ENCODE measurements at places on chromosomes 16 and 17.

- DNase-seq, result no peak
These were observed 7.8 kb downstream of the PIGS start for GRCh38 chr17:28563475-28563874.

DNA sequence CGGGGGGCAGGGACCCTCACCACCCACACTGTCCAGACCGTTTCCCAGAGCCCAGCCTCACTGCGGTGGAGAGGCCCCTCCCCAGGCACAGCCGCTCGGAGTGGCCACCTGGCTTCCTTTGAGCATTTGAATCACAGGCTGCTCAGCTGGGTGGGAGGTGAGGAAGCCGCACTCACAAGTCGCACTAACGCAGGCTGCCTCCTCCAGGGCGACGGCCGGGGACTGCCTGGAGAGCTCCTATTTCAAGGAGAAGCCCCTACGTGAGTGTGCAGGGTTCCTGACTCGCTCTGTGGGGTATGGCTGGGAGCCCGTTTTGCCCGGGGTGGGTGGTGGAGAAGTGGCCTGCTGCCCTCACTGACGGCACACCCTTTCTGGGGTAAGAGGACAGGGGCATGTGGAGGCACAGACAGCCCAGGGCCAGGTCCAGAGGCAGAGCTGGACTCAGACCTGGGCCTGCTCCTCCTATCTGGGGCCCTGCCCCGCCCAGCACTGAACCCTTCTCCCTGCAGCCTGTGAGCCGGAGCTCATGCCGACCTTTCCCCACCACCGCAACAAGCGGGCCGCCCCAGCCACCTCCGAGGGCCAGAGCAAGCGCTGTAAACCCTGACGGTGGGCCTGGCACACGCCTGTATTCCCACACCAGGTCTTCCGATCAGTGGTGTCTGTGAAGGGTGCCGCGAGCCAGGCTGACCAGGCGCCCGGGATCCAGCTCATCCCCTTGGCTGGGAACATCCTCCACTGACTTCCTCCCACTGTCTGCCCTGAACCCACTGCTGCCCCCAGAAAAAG, 6.2 kb downstream of the SPATA2L start:
- DNase-seq, result no peak

GRCh38 chr17:78232859-78233173, 1.4 kb downstream of the TMEM235 start:
- DNase-seq, result no peak

DNA sequence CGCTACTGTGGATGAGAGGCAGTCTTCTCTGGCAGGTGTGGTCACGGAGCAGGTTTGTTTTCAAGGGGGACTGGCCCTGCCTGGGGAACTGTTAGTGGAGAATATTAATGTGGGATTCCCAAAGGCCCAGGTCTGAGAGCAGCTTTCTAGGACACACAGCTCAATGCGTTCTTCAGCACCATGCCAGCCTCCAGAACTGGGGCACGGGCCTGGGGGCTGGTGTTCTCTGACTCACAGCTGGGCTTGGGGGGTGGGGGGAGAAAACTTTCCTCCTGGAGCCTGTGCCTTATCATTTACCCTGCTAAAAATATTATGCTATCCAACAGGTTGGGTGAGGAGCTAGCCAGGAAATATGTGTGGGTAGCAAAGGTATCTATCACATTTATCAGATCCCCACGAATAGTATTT, 13.5 kb upstream of the LHX1 start:
- DNase-seq, result no peak

GRCh38 chr16:79163691-79164387, 436.7 kb downstream of the MAF start:
- no peak for DNase-seq

- no peak for DNase-seq
These were observed 5.4 kb upstream of the CLDN9 start for GRCh38 chr16:3007059-3007956.

- no peak for DNase-seq
These were observed 60.1 kb upstream of the WSB1 start for GRCh38 chr17:27233776-27234175.

GRCh38 chr16:87569601-87570571, 32.4 kb upstream of the JPH3 start:
- no peak for DNase-seq

DNA sequence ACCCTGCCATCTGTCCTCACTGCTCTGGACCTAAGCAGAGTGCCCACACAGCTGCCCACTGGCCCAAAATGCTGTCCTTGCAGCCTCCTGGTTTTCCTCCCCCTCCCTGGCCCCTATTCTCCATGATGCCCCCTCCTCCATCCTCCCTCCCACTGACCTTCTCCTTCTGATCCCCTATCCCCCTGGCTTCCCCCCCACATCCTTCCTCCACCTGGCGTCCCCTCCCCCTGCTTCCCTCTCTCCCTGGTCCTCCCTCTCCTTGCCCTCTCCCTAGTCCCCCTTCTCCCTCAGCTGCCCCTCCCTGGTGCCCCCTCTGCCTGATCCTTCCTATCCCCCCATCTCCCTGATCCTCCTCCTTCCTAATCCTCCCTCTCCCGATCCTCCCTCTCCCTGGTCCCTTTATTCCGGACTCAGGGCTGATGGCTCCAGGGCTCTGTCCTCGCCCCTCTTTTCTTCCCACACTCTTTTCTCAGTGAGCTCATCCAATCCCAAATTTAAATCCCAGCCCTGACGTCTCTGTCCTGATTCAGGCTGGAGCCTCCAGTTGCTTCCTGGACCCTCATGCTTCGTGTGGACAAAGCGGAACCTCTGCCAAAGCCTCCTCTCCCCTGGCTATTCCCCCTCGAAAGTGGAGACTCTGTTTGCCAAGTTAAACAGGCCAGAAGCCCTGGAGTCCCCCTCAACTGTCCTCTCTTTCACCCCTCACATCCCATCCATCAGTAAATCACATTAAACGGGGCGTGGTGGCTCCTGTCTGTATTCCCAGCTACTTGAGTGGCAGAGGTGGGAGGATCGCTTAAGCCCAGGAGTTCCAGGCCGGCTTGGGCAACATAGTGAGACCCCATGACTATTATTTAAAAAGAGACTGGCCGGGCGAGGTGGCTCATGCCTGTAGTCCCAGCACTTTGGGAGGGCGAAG, 18.1 kb upstream of the RHBDF2 start:
- no peak for DNase-seq

DNA sequence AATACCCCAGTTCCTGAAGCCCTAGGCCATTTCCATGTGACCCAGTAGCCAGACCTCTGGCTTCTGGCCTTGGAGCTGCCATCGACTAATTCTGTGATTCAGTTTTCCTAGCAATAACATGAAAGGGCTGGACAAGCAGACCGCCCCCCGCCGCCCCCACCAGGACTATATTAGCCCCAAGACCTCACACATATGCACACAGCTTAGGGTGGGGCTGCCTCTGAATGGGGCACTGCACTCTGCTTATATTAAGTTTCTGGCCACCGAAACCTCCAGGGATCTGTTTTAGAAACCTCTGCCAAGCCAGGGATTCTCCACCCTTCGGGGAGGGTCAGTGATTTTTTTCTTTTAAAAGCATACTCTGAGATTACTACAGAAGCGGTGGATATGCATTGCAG, 2.3 kb downstream of the RAB11FIP4 start:
- DNase-seq, result no peak

- no peak for DNase-seq
These were observed 276.7 kb downstream of the FTO start for GRCh38 chr16:53980675-53981074.

DNA sequence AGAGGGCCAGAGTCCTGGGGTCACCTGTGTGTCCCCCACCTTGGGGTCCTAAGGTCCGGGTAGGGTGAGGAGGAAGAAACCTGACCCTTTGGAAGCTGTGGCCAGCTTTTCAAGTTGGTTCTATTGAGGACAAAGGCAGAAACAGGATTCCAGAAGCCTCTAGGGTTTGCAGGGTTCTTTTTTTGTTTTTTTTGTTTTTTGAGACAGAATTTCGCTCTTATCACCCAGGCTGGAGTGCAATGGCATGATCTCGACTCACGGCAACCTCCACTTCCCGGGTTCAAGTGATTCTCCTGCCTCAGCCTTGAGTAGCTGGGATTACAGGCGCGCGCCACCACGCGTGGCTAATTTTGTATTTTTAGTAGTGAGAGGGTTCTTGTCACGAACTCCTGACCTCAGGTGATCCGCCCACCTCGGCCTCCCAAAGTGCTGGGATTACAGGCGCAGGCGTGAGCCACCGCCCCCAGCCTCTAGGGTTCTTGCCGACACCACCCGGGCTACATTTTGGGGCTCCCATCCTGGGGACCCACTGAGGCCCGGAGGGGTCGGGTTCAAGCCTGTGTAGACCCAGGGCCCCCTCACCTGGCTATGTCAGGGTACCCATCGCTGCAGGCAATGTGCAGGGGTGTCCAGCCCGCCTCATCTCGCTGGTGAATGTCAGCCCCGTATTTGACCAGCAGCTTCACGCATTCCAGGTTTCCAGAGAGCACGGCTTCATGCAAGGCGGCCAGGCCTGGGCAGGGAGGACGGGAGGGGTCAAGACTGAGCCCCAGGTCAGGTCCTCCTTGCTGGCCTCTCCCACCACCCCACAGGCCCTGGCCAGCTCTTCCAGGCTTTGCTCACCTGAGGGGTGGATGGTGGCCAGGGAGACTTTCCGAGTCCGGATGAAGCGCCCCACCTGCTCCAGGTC, 674 bp downstream of the PPP1R27 start:
- no peak for DNase-seq

- DNase-seq, result no peak
These were observed 35.3 kb upstream of the YPEL2 start for GRCh38 chr17:59296190-59296589.

DNA sequence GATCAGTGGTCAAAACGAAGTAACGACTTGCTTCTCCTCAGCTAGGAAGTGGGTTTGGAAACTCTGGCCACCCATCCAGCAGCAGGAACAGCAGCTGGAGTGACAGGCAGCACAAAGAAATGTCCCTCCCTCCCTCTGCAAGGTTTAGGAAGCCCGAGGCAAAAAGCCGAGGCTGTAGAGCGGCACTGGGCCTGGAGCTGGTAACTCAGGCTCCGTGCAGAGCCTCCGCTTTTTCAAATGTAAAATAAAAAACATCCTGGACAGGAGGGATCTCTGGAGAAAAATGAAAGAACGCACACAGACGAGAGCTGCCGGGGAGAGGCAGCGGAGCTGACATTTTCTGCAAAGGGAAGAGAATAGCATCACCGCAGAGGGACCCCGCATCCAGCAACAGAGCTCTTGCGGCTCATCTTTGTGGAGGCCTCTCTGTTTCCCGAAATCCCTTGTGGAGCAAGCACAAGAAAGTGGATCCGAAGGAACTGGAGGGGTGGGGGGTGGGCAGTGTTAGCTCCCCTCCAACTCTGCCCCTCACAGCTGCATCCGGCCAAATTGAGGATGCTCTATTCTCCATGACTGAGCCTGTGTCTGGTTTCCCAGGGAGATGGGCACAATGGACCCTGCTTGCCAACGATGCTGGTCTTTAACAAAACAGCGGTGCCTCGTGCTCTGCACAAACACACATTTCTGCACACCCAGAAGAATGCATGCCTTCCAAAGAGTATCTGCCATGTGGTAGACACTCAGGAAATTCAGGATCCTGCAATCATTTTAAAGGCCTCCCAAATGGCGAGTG, 335.5 kb upstream of the ZFHX3 start:
- no peak for DNase-seq

DNA sequence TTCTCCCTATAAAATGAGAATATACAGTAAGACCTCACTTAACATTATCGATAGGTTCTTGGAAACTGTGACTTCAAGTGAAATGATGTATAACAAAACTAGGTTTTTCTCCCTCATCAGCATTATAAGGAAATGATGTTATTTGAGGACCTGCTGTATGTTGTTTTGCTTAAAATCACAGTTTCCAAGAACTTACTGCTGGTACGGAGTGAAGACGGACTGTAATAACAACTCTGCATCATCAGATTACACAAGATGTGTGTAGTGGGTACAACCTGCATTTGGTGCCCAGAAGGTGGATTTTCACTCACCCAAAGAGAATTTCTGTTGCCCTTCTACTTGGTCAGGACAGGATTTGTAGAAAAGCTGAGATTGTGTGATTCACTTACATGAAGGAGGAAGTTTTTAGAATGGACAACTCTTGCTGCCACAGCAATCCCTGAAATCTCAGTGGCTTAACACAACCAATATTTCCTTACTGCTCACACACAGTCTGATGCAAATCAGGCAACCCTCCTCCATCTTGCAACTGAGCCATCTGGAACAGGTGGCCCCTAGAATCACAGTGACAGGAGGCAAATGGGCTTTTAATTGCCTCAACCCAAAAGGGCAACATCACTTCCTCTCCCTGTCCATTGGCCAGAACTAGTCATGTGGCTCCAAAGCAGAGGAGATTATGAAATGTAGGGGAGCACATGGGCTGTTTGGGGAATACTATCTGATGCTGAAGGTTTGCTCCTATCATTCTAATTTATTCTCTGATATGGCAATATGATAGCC, 67.6 kb upstream of the CACNG5 start:
- DNase-seq, result no peak

DNA sequence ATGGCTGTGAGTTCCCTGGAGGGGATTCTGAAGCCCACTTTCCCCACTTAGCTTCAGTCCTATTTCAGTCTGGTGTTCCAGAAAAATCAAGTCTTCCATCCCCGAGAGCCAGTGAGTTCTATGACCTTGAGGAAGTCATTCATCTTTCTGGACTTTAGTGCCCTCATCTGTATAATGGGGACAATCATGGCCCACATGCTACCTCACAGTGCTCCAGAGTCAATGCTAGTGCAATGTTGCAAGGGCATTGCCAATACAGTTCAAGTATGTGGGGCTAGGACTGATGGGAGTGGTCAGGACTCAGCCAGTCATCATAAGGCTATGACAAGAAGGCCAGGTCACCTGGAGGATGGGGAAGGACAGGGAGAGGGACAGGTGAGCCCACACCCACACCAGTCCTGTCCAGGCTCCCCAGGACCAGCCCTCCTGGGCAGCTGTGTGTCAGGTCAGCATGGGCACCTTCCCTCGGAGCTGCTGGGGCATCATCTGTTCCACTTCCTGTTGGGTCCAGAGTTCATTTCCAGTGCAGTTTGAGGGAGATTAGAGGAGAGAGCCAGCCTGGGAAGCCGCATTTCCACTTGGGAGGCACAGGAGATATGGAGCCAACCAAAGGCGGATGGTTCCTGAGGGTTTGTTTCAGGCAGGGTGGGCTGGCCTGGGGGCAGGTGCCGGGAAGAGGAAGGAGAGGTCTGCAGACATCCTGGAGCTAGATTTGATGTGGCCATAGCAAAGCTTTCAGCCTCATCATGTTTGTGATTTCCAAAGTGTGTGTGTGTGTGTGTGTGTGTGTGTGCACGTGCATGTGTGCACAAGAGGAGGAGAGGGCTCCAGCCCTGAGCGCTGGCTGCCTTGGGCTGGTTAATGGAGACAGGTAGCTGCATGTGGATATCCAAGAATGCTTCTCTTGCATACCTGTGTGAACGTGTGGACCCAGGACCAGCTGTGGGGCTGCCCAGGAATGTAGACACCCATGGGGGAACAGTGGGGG, 3.9 kb upstream of the WNT9B start:
- no peak for DNase-seq

GRCh38 chr16:88477631-88478519, 24.8 kb downstream of the ZFPM1 start:
- DNase-seq, result peak; percentile 55

DNA sequence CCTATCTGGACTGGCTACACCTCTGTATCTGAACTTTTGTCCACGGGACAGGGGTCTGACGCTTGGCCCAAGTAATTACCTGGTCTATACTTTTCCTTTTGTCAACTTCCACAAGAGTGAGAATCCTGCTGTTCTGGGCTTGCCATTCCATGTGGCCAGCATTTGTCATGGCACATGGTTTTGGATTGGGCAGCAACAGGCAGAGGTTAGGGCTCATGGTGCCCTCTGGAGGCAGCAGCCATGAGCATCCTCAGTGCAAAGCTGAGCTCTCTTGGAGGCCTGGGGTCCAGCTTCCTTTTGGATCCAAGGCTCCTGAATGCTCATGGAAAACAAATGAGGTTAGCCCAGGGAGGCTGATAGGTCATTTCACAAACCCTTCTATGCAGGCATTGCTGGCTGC, 7.5 kb upstream of the EDC4 start:
- no peak for DNase-seq

Data from CD4-positive, alpha-beta T cell treated with Interleukin-4 for 1 hour (primary cell).